ENCODE measurements at places on chromosomes 1 and 21. TPM values are rescaled to one million over a fixed set of nuclear protein-coding genes. Genes with fewer than 3 reads are reported as not detected.
A peak's percentile ranks its signal among the peaks of the same experiment; 100 is the strongest.

Gene PLPPR4
- total RNA-seq: 1.5 TPM

Gene ITLN1
- 9.0 TPM for total RNA-seq

Gene C8A
- total RNA-seq: 5.8 TPM

GRCh38 chr1:180932378-180932777 lies 19.7 kb downstream of the KIAA1614 start:
- no peak overlapping the region for H3K4me3 ChIP-seq
- DNase-seq: no peak
- H3K27me3 ChIP-seq: no peaks in the 10 kb centered on the region
- no peaks in the 10 kb centered on the region for H3K36me3 ChIP-seq

GRCh38 chr1:188949701-188950100 lies 1528.0 kb downstream of the BRINP3 start:
- no peak for DNase-seq
- H3K4me3 ChIP-seq: no peak overlapping the region
- H3K4me1 ChIP-seq: no peaks in the 10 kb centered on the region
- no peak overlapping the region for H3K27ac ChIP-seq
- H3K36me3 ChIP-seq: no peaks in the 10 kb centered on the region

GRCh38 chr21:44540741-44541288 lies 820 bp upstream of the KRTAP10-1 start:
- H3K4me1 ChIP-seq: no peaks in the 10 kb centered on the region
- H3K36me3 ChIP-seq: no peaks in the 10 kb centered on the region

DNA sequence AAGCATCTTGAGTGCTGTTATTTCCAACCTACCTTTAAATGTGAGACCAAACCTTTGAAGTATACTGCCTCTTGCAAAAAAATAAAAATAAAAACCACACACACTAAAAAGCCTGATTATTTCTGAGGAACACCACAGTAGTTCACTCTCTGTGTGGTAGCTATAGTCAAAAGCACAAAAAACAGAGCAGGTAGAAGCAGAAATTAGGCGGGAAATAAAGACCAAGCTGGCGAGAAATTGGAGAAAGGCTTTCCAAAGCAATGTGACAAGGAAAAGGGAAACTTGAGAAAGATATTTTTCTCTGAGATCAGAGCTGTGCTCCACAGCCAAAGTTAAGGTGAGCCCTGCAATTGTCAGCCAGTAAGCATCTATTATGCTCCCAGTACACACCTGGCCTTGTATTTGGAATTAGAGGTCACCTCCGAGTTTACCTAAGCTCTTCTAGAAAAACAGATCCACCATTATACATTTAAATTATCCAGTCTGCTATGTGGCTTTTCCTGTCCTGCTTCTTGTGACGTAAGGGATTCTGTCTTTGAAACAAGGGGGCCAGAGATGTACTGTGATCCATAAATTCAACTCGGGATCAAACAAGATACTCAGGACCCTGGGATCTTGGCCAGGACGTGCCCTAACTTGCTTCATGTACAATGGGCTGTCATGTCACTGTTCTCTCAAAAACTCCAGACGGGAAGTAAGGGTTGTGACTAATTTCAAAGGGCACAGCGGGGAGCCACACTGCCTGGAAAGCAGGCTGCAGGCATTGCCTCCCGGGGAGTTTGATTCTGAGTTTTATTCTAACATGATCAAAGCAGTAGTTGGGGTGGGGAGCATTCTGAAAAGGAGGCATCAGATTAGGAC lies 39.8 kb upstream of the RAB4A start:
- H3K4me1 ChIP-seq: peaks cover 32% of the 10 kb centered on the region
- no peaks in the 10 kb centered on the region for H3K27me3 ChIP-seq
- no peak for DNase-seq

Gene AKIRIN1
- 75.1 TPM for total RNA-seq

- DNase-seq: no peak
- no peaks in the 10 kb centered on the region for H3K36me3 ChIP-seq
- H3K4me1 ChIP-seq: no peaks in the 10 kb centered on the region
- no peaks in the 10 kb centered on the region for H3K27me3 ChIP-seq
- no peak overlapping the region for H3K27ac ChIP-seq
Observed at GRCh38 chr1:216612291-216612690, 110.9 kb downstream of the ESRRG start.

DNA sequence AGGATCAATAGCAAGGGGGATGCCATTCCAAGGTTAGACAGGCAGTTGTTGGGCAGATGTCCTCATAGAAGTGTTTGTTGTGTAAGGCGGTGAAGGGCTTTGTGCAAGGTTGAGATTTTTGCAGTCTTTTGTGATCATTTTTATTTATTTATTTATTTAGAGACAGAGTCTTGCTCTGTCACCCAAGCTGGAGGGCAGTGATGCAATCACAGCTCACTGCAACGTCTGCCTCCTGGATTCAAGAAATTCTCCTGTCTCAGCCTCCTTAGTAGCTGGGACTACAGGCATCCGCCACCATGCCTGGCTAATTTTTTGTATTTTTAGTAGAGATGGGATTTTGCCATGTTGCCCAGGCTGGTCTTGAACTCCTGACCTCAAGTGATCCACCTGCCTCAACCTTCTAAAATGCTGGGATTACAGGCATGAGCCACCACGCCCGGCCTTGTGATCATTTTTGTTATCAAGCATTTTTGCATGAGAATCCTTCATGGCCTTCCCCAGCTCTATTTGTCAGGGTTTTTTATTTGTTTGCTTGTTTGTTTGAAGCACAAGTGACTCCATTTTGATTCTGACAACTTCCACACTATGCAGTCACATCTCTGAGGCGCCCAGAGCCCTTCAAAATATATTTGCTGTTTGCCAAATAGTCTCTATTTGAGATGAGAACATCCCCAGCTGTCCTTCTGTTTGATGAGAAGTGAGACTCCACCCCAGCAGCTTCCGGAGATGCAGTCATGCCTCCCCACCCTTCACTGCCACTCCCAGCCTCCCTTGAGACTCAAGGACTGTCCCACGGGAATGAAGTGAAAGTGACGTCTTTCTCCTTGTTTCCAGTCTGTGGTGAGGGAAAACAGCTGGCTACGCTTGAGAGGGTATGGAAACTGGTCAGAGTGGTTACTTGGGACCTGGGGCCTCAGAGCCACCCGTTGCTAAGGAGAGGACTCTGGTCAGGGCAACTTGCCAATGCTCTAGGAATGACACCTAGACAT lies 38.0 kb downstream of the TMEM50B start:
- no peak overlapping the region for H3K4me3 ChIP-seq
- peak overlapping the region; percentile 23 for H3K27ac ChIP-seq
- H3K36me3 ChIP-seq: no peaks in the 10 kb centered on the region

DNA sequence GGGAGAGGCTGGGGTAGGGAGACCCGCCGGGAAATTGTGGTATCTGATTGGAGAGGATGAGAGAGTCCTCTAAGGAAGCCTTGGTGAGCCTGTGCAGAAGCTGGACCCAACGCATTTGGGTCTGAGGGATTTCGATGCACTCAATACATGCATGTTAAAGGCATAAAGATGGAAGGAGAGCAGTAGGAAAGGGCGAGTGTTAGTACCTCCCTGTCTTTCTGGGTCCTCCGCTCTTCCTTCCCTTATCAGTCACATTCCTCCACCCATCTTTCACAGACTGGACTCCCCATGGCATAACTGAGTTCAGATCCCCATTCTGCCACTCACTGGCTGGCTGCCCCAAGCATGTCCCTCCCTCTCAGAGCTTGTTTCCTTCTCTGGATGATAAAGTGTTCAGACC lies 7.3 kb downstream of the RGS16 start:
- no peaks in the 10 kb centered on the region for H3K36me3 ChIP-seq
- H3K4me1 ChIP-seq: no peaks in the 10 kb centered on the region
- no peaks in the 10 kb centered on the region for H3K27me3 ChIP-seq
- H3K27ac ChIP-seq: no peak overlapping the region
- no peak overlapping the region for H3K4me3 ChIP-seq
- DNase-seq: no peak

Gene ZFP69B
- total RNA-seq: 3.2 TPM

- no peaks in the 10 kb centered on the region for H3K36me3 ChIP-seq
- no peak overlapping the region for H3K4me3 ChIP-seq
- no peaks in the 10 kb centered on the region for H3K27me3 ChIP-seq
- H3K27ac ChIP-seq: peak overlapping the region; percentile 99
- DNase-seq: no peak
Observed at GRCh38 chr1:198160222-198160621, 3.4 kb downstream of the NEK7 start.

DNA sequence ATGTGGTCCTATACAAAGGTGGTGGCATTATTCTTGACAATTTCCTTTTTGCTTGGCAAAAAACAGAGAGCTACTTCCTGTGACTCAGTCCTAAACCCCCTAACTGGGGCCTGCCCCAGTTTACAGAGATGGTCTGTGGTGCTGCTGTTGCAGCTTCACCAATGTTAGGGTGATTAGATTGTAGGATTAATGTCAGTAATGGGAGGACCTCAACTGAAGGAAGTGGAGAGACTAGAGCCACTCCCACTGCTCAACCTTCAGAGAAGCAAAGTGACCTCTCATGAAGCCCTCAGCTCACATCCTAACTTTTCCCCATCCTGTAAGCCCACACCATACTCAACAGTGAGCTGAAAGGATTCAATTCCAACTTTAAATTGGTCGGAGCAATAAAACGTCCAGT lies 3.6 kb downstream of the S100A6 start:
- H3K4me3 ChIP-seq: no peak overlapping the region
- DNase-seq: no peak
- no peaks in the 10 kb centered on the region for H3K36me3 ChIP-seq

- peak; percentile 95 for DNase-seq
- peaks cover 16% of the 10 kb centered on the region for H3K4me1 ChIP-seq
- H3K27ac ChIP-seq: no peak within 1 kb of the TSS
- H3K27me3 ChIP-seq: no peaks in the 10 kb centered on the region
Observed at GRCh38 chr1:17011439-17012307, at the start of gene ATP13A2. Gene ATP13A2 (minus strand): TSS chr1:17011928. CDS start chr1:17011738, 190 bp downstream.

GRCh38 chr1:213987422-213987926 lies 299 bp upstream of the PROX1 start:
- peak overlapping the region; percentile 11 for H3K4me3 ChIP-seq
- peak overlapping the region; percentile 88 for H3K27ac ChIP-seq

Gene PTGER3
- 1.4 TPM for total RNA-seq

- H3K4me3 ChIP-seq: no peak overlapping the region
- H3K27ac ChIP-seq: peak overlapping the region; percentile 81
- DNase-seq: peak; percentile 79
- peaks cover 10% of the 10 kb centered on the region for H3K4me1 ChIP-seq
- H3K36me3 ChIP-seq: no peaks in the 10 kb centered on the region
- H3K27me3 ChIP-seq: no peaks in the 10 kb centered on the region
Observed at GRCh38 chr1:89989799-89990198, 5.1 kb upstream of the ZNF326 start.

DNA sequence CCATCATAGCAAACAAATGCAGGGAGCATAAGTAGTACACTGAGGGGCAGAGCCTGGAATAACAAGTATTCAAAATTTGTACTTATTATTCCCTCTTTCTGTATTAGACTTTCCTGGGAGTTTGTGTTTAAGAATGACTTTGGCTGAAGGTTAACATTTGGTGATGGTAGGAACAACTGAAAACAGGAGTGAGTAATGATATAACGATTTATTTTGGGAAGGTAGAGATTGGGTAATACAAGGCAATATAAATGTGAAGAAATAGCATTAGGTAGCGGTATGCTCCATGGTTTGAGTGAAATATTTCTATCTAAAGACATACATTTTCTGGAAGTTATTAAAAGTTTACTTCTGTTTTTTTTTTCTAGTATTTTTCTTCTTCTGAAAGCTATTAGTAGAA lies 18.5 kb upstream of the C1orf21 start:
- no peak for DNase-seq
- no peak overlapping the region for H3K4me3 ChIP-seq
- no peak overlapping the region for H3K27ac ChIP-seq

DNA sequence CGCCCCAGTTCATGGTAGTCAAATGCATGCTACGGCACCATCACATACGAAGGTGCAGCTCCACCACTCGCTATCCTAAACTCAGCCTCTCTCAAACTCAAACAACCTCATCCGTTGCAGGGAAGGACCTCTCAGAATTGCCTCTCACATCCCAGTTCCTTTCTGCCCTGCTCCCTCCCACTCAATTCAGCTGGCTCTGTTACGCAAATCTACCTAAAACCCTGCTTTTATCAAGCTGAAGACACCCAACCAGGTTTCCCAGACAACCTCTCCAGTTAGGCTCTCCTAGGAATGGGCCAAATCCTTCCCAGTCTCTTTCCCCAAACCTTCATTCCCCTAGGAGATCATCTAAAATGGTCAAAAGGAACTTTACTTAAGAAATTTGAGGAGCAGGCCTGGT lies 62.9 kb downstream of the CLSTN1 start:
- H3K27me3 ChIP-seq: no peaks in the 10 kb centered on the region
- H3K27ac ChIP-seq: no peak overlapping the region
- no peaks in the 10 kb centered on the region for H3K36me3 ChIP-seq
- no peak for DNase-seq
- peaks cover 7% of the 10 kb centered on the region for H3K4me1 ChIP-seq

GRCh38 chr1:245330951-245331350 lies 176.2 kb downstream of the KIF26B start:
- H3K4me3 ChIP-seq: no peak overlapping the region
- no peak for DNase-seq
- no peak overlapping the region for H3K27ac ChIP-seq
- no peaks in the 10 kb centered on the region for H3K36me3 ChIP-seq
- H3K27me3 ChIP-seq: no peaks in the 10 kb centered on the region

- no peak overlapping the region for H3K4me3 ChIP-seq
- H3K27me3 ChIP-seq: no peaks in the 10 kb centered on the region
- H3K27ac ChIP-seq: no peak overlapping the region
- H3K36me3 ChIP-seq: no peaks in the 10 kb centered on the region
Observed at GRCh38 chr1:76293831-76294230, 219.3 kb downstream of the ST6GALNAC3 start.

Gene FNBP1L
- total RNA-seq: 98.8 TPM

DNA sequence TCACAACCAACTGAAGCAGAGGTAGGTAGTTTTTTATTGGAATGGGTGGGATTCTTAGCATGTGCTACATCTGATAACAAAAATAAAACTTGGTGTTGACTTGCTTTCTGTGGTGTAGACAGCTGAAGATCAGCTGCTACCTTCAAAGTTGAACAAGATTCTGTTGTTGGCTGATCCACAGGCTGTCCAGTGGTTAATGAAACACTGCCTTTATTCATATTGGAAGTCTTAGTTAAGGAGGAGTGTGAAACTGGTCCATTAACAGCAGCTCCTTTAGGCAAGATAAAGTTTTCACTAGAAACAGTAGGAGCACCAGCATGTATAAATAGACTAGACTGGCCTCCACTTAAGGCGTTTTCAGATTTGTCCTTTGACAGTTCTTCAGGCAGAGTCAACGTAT lies 81.1 kb downstream of the ZNF644 start:
- DNase-seq: no peak
- H3K4me3 ChIP-seq: no peak overlapping the region
- H3K36me3 ChIP-seq: no peaks in the 10 kb centered on the region

Gene DYNLT5
- not detected for total RNA-seq

GRCh38 chr21:33168886-33169285 lies 60.9 kb upstream of the IFNAR2 start:
- H3K4me1 ChIP-seq: no peaks in the 10 kb centered on the region
- no peak overlapping the region for H3K4me3 ChIP-seq
- H3K36me3 ChIP-seq: no peaks in the 10 kb centered on the region
